Renal pelvis (tissue), 12 donors: ENCODE measurements at places on chromosomes 2 and 18. TPM values are rescaled to one million over a fixed set of nuclear protein-coding genes. Genes with fewer than 3 reads are reported as not detected.

NAT8 gene
- polyA plus RNA-seq: 29.7 TPM

FAHD2A gene
- polyA plus RNA-seq: 49.9 TPM

UGP2 gene
- polyA plus RNA-seq: 108 TPM

GRB14 gene
- 60.4 TPM for polyA plus RNA-seq

OBSL1 gene
- 150 TPM for polyA plus RNA-seq

REG3G gene
- 0.14 TPM for polyA plus RNA-seq

FN1 gene
- 514 TPM for polyA plus RNA-seq

ALS2 gene
- polyA plus RNA-seq: 25.4 TPM

ALLC gene
- not detected for polyA plus RNA-seq

GRCh38 chr2:103960129-103960513 lies 893.8 kb upstream of the POU3F3 start:
- DNase-seq: no peak

GRCh38 chr2:203484266-203485112 lies 50.6 kb downstream of the RAPH1 start:
- DNase-seq: peak; percentile 31

DNA sequence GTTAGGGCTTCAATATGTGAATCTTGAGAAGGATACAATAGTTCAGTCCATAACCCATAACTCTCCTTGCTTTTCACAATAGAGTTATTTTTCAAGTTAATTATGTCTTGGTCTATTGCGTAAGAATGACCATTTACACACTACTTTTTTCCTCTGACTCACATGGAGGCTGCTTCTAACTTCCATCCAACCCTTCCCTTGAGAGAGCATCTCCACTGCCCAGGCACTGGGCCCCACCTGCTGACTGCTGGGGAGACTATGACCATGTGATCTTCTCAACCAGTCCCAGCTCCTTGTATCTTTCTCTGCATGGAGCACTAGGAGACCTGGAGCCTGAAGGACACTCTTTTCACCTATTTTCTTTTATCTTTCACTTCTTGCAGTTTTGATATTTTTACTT lies 251.5 kb downstream of the GPD2 start:
- no peak for DNase-seq

DNA sequence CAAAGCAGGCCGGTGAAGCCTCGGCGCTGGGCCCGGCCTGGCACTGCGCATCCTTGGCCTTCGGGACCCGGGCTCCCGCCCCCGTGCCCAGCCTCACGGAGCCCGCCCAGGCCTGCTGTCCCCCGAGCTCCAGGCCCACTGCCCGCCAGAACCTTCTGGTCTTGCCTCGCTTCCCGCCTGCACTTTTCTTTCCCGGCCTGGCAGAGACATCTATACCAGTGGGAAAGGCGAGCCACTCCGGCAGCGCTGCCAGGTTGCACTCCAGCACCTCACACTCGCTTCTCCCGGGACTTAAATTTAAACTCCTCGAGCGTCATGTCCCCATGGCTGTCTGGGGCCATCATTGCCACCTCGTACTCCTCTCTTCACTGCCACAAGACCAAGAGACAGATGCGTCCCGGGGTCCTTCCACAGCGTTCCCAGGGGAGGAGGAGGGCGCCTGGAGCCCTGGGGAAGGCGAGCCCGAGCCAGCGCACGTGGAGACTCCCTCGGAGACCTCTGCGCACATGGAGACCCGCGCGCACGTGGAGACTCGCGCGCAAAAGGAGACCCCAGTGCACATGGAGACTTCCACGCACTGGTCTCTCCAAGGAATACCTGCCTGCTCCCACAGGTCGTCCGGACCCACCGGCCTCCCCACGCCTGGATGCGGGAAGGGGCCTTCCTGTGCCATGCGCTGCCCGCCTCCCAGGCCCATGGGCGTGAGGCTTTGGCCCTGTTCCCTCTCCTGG lies 253.1 kb upstream of the SALL3 start:
- DNase-seq: no peak

GRCh38 chr2:98099939-98100743 lies 13.2 kb downstream of the VWA3B start:
- DNase-seq: no peak

- no peak for DNase-seq
These were observed 105.7 kb upstream of the GPC1 start for GRCh38 chr2:240329778-240330177.

DNA sequence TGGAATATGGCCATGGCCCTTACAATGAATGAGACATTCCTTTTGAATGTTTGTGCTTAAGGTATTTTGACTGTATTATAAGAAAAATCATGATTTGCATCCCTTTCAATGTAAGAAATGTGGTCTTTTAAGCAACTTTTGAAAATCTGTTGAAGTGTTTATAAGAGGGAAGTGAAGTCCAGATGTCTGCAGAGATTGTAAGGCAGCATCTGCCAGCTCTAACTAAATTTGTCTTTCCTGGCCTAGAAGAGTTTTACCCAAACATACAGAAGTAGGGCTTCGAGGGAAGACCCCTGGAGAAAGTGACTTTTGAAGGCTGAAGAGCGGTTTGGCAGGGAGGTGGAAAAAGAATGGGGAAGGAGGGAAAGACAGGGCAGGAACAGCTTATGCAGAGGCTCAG lies 12.2 kb downstream of the EML6 start:
- DNase-seq: no peak

DNA sequence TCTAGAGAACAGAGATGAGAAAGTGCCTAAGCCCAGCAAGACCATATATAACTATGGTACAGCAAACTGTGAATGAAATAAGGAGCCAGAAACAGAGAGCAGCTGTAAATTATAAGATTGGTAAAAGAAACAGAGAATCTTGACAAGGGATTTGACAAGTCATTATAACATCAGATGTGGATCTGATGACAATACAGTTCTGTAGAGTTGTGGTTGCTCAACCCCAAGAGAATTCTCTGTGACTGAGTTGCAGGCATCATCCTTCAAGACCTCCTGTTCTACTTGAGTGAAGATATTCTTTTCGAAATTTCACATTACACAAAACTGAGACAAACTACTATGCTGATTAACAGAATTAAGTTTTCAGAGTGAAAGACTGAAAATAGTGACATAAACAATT lies 343.1 kb upstream of the SLC39A10 start:
- no peak for DNase-seq

DNA sequence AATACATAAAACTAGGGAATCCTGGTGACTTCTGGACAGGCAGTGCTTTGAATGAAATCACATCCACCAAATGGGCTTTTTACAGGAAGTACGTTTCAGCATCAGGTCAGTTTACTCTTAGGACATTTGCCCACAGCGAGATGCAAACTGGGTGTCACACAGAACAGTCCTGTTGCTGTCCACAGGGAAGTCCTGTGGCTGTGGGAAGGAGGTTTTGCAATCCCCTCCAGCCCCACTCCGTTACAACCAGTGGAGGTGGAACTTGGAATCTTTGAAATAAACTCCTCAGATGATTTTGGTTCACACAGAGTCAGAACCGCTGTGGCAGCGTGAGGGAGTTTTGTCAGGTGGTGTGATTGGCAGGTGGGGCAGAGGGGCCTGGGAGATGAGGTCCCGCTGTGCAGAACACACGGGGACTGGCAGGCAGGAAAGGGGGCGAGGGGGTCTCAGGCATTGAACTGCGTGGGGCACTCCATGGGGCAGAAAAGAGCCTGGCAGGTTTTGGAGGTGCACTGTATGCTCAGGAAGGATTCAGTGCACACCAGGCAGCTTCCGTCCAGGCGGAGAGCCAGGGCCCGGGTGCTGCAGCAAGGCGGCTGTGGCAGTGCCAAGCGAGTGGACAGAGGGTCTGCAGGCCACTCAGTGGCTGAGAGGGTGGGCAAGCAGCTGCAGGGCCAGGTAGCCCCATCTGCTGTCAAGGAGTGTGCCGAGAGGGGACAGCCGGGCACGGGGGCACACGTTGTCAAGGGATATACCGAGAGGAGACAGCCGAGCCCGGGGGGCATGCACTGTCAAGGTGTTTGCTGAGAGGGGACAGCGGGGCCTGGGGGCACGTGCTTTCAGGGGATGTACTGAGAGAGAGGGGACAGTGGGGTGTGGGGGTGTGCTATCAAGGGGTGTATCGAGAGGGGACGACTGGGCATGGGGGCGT lies 148.7 kb downstream of the LDLRAD4 start:
- no peak for DNase-seq

- no peak for DNase-seq
These were observed 39.2 kb downstream of the STAT1 start for GRCh38 chr2:190974629-190975361.

GRCh38 chr18:77108001-77108692 lies 24.4 kb downstream of the MBP start:
- peak; percentile 83 for DNase-seq

- no peak for DNase-seq
These were observed 104.7 kb upstream of the ARHGAP28 start for GRCh38 chr18:6624661-6625311.

- DNase-seq: no peak
These were observed 53.2 kb downstream of the EEF1B2 start for GRCh38 chr2:206212673-206213513.
